ENCODE measurements at places on chromosomes 5 and 9.
A peak's percentile ranks its signal among the peaks of the same experiment; 100 is the strongest.

- DNase-seq, result no peak
Observed at GRCh38 chr5:71695595-71695994, 23.5 kb upstream of the CARTPT start.

GRCh38 chr5:172450861-172451695, 3.2 kb downstream of the SH3PXD2B start:
- DNase-seq, result no peak

DNA sequence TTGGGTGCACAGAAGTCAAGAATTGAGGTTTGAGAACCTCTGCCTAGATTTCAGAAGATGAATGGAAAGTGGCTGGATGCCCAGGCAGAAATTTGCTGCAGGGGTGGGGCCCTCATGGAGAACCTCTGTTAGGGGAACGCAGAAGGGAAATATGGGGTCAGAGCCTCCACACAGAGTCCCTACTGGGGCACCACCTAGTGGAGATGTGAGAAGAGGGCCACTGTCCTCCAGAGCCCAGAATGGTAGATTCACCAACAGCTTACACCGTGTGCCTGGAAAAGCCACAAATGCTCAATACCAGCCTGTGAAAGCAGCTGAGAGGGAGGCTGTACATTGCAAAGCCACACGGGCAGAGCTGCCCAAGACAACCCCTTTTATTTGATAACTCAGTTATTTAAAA, 383.5 kb downstream of the TLE4 start:
- no peak for DNase-seq

DNA sequence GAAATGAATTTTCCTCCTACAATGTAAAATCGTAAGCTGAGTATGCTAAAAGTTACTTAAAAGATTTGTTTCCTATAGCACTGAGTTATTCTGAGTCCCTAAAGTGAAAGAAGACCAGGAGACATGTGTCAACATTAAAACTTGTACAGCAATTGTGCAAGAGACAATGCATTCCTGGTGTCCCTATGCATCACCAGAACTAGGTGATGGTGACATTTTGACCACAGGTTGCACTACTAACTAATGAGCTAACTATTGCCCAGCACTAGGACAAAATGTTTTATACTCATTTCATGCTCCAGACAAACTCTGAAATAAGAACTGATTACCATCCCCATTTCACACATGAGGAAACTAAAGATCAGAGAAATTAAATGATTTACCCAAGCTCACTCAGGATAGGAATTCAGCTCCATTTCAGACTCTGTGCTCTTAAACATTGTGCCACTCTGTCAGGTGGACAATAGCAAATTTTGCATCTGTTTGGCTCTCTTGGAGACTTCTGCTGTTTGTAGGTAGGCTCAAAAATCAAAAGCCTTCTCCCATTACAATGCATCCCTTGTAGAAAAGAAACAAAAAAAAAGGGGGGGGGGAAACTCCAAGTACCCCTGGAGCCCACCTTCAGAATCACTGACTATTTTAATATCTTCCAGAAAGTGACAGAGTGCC, 269.2 kb downstream of the ACTL7B start:
- no peak for DNase-seq

DNA sequence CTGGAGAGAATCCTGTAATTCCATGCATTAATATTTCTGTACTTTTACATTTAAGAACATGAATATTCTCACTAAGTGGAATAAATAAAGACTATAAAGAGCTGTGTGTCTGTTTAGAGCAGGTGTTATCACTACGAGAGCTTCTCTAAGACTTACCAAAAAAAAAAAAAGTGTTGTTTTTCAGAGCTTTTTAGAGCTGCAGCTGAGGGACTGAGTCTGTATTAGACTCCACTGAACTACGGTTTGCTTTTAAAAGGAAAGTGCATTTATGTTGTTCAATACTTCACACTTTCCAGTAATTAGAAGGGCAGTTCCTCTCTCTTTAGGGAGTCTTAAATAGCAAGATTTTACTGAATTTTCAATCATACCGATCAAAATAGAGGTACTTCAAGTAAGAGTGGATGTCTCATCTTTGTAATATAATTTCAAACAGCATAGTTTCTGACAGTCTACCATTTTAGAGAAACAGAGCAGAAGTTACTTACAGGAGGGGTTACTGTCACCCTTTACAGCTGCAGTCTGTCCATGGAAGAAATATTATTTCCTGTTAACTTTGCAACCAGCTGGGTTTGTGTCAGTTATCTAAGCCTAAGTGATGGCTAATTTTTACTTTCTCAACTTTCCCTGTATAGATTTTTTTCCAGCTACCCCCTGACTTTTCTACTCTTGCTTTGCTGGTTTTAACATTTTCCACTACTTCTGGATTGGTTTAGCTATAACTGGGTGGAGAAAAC, 2.4 kb downstream of the SYK start:
- no peak for DNase-seq

GRCh38 chr5:103582364-103582763, 19.8 kb upstream of the NUDT12 start:
- DNase-seq, result peak; percentile 9

GRCh38 chr5:114789773-114790402, 379.8 kb downstream of the TRIM36 start:
- DNase-seq, result no peak

GRCh38 chr5:91816681-91817080, 433.6 kb upstream of the ARRDC3 start:
- DNase-seq, result no peak

DNA sequence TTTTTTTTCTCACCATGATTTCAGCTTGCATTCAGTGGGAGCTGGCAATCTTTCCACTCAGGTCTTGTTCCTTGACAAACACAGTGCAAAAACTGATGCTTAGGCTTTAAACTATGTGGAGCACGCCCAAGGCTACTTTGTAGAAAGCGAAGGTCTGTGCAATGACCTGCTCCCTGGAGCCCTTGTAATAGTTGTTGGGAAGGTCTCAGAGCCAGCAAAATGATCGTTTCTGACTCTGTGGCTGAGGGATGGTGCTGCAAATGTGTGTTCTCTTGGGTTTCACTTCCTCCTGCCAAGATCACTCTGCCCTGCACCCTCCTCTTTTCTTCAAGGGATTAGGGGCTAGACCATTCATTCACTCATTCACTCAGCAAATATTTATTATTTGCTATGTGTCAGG, 249.7 kb upstream of the MAP3K1 start:
- no peak for DNase-seq

GRCh38 chr9:81461196-81461595, 228.2 kb downstream of the TLE1 start:
- DNase-seq, result no peak

- no peak for DNase-seq
Observed at GRCh38 chr9:28234133-28234893, 661.0 kb upstream of the C9orf72 start.

- no peak for DNase-seq
Observed at GRCh38 chr9:106587042-106587441, 275.9 kb upstream of the ZNF462 start.

DNA sequence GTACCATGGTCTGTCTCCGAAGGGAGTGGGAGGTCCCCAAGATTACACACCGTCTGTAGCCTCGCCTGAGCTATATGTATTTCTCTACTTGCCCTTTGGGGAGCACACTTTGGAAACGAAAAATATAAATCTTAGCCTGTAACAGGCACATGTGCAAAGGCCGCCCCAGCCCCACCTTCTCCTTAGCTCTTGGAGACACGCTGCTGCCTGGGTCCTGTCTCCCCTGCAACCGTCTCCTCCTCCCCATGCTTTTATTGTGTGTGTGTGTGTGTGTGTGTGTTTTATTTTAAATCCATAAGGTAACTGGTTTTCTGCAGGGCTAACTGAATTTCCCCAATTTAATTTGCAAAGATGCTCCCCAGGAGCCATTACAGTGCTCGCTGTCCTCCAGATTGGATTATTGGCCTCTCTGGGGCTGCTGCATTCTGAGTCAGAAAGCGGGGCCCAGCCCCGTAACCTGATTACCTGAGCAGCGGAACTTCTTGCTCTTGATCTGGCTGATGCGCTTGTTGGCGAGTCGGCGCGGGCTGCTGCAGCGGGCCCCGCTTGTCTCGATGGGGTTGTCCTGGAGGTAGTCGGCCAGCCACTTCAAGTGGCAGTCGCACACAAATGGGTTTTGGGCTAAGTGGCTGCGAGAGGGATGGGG, 193.3 kb upstream of the PANK3 start:
- DNase-seq, result no peak

GRCh38 chr9:113508111-113508749, 44.7 kb downstream of the RGS3 start:
- DNase-seq, result no peak

- no peak for DNase-seq
Observed at GRCh38 chr5:10513501-10514442, 50.1 kb upstream of the ANKRD33B start.

GRCh38 chr9:90860382-90860781, 58.8 kb downstream of the SYK start:
- DNase-seq, result no peak

GRCh38 chr5:151571270-151572173, 19.6 kb downstream of the FAT2 start:
- no peak for DNase-seq

GRCh38 chr5:122436615-122437014, 124.6 kb downstream of the SNCAIP start:
- DNase-seq, result no peak
